ENCODE measurements at places on chromosomes 4 and X. TPM values are rescaled to one million over a fixed set of nuclear protein-coding genes. Genes with fewer than 3 reads are reported as not detected.

DNA sequence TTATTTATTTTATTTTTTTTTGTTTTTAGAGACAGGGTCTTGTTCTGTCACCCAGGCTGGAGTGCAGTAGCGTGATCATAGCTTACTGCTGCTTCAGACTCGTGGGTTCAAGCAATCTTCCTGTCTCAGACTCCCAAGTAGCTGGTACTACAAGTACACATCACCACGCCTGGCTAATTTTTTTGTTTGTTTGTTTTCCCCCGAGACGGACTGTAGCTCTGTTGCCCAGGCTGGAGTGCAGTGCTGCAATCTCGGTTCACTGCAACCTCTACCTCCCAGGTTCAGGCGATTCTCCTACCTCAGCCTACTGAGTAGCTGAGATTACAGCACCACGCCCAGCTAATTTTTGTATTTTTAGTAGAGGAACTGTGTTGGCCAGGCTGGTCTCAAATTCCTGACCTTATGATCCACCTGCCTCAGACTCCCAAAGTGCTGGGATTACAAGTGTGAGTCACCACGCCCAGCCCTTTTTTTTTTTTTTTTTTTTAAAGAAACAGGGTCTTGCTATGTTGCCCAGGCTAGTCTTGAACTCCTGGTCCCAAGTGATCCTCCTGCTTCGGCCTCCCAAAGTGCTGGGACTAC, 32.2 kb downstream of the COPS4 start:
- DNase-seq = no peak

DNA sequence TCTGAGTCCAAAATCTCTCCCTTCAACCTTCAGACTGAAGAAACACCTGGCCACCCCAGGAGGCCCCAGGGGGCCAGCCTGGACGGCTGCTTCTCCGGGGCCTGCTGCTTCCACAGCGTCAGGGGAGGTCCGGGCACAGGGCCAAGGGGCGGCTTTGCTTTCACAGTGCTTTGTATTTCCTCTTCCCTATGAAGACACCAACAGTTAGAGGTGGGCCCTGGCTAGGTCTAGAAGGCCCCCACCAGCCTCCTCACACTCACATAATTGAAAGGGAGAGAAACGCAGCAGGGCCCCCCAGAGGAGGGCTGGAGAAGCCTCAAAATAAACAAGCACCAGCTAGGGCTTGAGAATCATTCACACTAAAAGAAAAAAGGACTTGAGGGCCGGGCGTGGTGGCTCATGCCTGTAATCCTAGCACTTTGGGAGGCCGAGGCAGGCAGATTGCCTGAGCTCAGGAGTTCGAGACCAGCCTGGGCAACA, 17.8 kb downstream of the SCD5 start:
- DNase-seq = peak; percentile 83

DNA sequence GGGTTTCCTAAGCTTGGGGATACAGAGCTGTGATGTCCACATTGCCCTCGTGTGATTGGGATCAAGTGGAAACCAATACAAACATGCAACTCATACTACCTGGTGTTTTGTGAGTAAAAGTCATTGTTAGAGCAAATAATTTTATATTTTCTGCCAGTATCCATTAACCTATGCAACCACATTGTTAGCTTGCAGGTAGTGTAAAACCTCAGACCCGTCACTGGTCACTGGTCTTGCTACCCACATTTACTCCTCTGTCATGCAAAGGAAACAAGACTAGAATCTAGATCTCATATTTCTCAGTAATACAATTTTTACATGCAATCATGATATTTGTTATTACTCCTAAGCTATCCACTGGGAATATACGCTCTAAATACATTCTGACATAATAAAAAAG, 324.3 kb upstream of the NDST4 start:
- no peak for DNase-seq

- DNase-seq = no peak
Measured at GRCh38 chrX:72609313-72609712, 36.7 kb upstream of the HDAC8 start.

DNA sequence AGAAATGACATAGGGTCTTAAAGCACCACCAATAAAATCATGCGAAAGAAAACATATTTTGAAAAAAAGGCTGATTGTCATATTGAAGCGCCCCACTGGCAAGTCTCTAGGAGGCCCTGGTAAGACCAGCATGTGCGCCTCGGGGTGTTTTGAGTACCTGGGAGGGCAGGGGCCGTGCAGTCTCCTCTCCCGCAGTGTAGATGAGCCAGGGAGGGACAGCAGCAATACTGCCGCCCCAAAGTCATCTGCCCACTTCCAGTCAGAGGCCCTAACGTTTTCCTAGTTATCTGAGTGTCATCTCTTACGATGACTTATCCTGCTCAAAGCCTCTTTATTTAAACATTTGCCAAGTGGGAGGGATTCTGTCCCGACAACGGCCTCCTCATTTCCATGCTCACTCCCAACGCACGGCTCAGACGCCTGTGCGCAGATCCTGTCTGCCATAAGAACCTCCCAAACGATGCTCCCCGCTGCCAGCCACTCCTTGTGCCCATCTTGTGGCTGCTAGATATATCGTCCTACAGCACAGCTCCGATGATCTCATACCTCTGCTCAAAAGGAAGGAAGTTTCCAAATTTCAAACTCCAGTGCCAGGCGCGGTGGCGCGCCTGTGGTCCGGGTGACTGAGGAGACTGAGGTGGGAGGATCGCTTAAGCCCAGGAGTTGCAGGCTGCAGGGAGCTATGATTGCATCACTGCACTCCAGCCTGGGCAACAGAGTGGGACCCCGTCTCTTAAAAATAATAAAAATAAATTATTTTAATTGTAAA, 17.2 kb upstream of the SCRG1 start:
- no peak for DNase-seq

GRCh38 chr4:6199422-6199921, 877 bp downstream of the JAKMIP1 start:
- DNase-seq = no peak

DNA sequence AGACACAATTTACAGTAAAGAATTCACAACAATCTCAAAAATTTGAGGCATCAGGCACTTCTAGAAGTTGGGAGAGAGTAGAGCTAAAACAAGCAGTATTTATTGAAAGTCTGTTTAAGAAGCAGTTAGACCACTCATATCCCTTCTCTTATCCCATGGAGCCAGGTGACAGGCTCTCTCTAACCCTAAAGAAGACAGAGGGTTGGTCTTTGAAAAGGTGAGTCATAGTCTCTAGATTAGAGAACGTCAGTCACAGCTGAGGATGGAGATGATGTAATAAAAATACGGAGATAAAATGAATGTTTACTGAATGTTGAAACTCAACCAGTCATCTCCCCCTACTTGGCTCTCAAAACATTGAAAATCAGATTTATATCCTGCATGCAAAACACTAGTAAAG, 223.8 kb downstream of the CHIC2 start:
- DNase-seq = no peak

RNF212 gene
- polyA plus RNA-seq = 0.65 TPM

CLIC2 gene
- polyA plus RNA-seq = 5.4 TPM

CSAG1 gene
- polyA plus RNA-seq = not detected

HS6ST2 gene
- not detected for polyA plus RNA-seq

All from heart left ventricle (tissue), 16 donors.